IPS-NIHi11 (cell line): ENCODE measurements at places on chromosomes 4 and X.
A peak's percentile ranks its signal among the peaks of the same experiment; 100 is the strongest.

GRCh38 chr4:169313732-169314131 lies 43.0 kb upstream of the SH3RF1 start:
- DNase-seq: no peak

- no peak for DNase-seq
Measured at GRCh38 chrX:81202943-81203342, 1.0 kb downstream of the SH3BGRL start.

GRCh38 chrX:111857534-111858060 lies 18.4 kb upstream of the TRPC5OS start:
- no peak for DNase-seq

DNA sequence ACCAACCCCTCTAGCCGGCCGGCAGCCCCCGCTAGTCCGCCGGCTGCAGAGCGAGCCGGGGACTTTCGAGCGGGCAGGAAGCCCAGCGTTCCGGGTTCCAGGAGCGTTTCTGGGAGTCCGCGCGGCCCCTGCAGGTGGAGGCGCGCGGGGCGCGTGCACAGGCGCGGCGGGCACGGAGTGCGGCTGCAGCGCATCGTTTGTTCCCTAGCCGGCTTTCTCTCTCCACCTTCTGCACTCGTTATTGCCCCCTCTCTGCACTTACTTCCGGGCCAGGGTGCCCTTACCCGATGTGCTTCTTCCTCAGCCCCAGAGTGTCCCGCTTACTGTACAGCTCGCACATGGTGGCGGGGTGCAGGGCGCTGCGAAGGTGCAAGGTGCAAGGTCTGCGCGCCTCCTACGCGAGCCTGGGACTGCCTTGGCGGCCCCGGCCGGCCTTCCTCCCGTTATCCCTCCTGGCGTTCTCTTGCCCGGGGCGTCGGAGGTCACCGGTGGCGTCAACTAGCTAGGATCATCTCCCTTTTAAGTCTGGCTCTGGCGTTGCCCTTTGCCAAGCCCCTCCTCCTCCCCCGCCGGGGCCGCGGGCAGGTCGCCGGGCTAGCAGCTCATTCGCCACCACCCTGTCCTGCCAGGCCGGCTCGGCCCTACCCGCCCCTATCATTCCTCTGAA lies at the start of gene ETNPPL:
Gene ETNPPL (minus strand): TSS at position 495 of the 667 bp plus-strand sequence. CDS start 155 bp downstream, at position 340.
- peak; percentile 83 for DNase-seq

- no peak for DNase-seq
Measured at GRCh38 chrX:44244008-44244407, 99.5 kb downstream of the EFHC2 start.

DNA sequence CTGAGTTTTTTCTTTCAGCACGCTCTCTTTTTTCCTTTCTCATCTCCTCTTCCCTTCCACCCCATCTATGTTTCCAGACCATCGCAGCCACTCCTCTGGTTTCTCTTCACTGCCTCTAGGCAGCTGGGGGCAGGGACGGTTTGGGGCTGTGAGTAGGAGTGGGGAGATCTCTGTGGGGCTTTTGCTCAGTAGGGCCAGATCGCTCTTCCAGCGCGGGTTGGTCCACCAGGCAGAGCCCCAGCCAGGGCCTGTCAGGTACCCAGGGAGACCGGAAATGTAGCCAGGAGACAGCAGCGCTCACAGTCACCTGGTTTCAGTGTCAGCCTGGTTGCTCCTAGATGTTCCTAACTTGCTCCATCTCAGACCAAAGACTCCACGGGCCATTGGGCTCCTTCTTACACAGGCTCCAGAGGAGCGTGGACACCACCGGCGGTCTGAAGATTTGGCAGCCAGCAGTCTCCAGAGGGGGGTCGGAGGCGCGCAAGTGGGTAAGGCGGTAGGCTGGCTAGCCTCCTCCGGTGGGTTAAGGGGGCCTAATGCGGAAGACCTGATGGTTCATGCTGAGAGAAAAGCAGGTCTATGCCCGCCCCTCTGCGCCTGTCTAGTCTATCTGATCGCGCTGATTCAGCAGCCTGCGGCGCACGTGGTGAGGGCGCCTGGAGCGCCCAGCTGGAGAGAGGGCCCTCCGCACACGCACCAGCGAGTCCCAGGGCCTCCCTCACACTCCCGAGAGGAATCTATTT lies 1.8 kb downstream of the FGF5 start:
- DNase-seq: peak; percentile 25

GRCh38 chr4:87934973-87935372 lies 40.5 kb upstream of the SPP1 start:
- no peak for DNase-seq
